ENCODE measurements at places on chromosomes 12 and 14.

- DNase-seq: no peak
Measured at GRCh38 chr12:106141452-106141851, 2.7 kb upstream of the NUAK1 start.

- peak; percentile 81 for DNase-seq
Measured at GRCh38 chr14:34699873-34700621, 14.3 kb downstream of the CFL2 start.

DNA sequence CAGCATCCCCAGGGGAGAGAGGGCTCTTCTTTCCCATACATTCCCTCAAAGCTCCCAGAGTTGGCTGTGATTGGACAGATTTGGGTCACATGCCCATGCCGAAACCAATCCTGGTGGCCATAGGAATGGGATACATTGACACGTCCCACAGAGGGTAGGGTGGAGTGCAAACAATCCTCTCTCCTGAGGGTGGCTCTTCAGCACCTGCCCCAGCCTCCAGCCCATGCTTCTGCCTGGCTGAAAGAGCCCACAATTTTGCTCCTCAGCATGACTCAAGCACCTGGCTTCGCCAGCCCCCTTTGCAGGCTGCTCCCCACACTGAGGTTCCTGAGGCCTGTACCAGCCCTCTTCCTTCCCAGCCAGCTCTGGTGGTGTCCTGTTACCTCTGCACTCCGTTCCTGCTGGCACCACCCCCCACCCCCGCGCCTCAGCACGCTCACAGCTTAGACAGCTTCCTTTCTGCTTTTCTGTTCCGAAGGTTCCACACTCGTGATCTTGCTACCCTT, 71.7 kb downstream of the CCDC92 start:
- no peak for DNase-seq

DNA sequence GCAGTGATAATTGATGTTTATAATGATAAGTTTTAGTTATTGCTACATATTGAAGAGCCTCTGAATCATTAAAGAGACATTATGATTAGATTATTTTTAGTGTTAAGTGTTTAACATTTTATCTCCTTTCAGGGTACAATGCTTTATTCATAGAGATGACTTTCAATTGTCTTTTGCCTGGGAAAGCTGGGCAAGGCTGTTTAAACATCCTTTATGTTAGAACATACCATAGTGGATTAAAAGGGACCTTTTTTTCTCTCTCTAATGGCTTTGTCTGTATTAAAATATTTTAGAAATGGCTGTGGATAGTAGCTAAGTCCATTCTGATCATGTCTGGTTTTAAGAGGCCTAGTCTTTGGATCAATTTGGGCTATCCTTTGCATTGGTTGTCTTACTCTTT, 427.5 kb upstream of the MIS18BP1 start:
- no peak for DNase-seq

DNA sequence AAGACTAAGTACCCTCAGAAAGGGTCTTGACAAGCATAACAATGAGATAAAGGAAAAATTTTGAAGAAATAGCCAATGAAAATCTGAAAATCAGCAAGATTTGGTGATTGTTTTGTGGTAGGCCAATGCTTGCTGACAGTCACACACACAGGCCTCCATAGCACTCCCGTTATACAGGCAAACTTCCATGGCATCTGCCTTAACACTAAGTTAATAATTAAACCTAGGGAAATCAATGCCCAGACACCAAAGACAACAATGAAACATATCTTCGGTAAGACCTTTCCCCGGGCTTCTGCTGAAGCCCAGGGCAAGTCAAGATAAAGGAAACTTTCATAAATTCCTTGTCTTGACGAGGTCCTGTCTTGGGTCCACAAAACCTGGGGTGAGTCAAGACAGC, 18.6 kb upstream of the RERGL start:
- DNase-seq: no peak

GRCh38 chr12:95202691-95203486, 14.4 kb downstream of the FGD6 start:
- no peak for DNase-seq

DNA sequence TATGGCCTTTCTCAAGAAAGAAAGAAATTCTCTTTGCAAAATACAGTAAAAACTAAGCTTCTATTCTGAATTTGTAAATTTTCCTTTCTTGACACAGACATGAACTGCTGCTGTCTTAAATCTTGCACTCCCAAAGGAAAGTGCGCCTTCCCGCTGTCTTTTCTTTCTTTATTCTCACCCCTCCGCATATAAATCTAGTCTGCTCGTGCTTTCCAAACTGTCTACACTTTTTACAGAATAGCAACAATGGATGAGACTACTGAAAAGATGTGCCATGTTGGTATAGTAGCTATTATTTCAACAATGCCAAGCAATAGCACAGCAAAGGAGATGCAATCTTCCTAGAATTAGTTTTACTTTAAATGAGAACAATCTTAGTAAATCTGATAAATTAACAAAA, 328.8 kb upstream of the PDE3A start:
- DNase-seq: no peak

GRCh38 chr12:112602150-112602549, 183.4 kb downstream of the PTPN11 start:
- DNase-seq: no peak

DNA sequence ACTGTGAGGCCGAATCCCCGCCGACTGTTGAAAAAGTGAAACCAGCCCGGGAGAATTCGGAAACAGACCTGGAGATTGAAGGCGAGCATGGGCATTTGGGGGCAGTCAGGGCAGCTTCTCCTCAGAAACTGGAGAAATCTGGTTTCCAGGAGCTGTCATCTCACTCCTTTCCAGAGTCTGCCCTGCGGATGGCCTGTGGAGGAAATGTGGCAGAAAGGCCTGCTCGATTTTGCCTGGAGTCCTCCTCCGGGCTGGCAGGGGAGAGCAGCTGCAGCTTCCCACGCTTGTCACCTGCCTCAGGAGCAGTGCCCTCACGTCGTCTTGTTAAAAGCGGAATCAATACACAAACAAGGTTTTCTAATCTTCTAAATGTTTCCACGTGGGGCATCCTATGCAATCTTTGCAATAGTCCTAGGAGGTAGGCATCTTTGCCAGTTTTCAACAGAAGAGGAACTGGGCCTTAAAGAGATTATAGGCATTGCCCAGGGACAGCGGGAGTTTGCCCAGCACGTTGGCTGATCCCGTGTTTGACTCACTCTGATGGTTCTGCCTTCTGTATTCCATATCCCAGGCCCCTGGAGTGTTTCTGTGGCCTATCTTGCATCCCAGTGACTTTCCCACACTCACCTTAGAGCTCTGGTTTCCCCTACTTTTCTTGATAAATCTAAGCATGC, 2.3 kb downstream of the LRRC74A start:
- no peak for DNase-seq

DNA sequence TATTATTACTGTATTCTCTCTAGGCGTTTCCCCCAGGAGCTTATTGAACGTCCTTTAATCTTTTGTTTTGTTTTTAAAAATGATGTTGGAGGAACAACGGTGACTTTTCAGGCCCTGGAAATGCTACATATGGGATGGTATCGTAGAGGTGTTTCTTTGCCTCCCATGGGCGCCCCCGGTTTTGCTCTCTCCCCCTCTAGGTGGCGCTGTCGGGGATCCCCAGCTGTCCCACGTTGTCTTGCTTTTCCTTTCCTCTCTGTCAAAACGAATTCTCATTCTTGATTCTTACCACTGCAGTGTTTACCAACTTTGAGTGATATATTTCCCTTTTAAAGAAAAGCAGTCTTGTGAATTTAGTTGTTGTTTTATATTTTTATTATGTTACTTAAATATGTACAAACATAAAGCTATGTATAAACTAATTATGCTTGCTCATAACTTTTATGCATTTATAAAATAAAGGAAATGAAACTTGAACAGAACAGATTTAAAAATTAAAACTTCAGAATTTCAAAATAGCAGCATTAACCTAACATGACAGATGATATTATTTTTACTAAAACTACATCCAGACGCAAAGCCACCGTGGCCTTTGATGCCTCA, 171.9 kb downstream of the RGS6 start:
- DNase-seq: no peak

GRCh38 chr14:24514209-24514608, 6.1 kb upstream of the CMA1 start:
- DNase-seq: no peak

DNA sequence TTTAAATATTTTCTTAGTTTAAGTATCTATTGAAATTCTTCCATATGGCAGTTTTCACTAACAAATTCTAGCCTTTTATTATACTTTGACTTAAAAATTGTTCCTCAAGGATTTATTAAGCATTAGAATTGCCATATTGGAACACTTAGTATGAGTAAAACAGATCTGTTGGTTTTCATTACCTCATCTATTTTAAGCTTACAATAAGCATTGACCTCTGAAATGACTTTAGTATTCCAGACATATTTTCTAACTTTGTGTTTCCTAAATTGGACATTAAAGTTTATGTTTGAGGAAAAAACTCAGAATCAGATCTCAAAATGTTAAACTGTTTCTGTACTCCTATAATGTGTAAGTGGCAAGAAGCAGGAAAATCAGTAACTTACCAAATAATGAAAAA, 48.4 kb downstream of the CSRP2 start:
- peak; percentile 8 for DNase-seq

DNA sequence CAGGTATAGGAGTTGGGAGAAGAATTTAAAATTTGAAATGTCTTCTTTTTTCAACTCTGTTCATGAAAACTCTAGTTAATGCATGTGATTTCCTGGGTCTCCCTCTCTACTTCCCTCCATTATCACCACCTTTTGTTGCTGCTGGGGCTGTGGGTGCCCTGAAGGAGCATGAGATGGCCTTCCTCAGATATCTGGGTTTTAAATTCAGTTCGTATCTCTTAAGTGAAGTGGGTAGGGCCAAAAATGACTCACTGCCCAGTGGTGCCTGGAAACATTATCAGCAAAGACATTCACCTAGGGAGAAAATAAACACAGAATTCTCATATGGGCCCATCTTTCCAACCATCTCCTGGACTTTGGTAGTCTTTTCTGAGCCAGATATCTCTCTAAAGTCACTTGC, 234.9 kb upstream of the PLEKHG7 start:
- DNase-seq: no peak

GRCh38 chr14:72064501-72064900, 132.3 kb downstream of the RGS6 start:
- DNase-seq: no peak

GRCh38 chr14:56212521-56212920, 94.3 kb downstream of the PELI2 start:
- no peak for DNase-seq

DNA sequence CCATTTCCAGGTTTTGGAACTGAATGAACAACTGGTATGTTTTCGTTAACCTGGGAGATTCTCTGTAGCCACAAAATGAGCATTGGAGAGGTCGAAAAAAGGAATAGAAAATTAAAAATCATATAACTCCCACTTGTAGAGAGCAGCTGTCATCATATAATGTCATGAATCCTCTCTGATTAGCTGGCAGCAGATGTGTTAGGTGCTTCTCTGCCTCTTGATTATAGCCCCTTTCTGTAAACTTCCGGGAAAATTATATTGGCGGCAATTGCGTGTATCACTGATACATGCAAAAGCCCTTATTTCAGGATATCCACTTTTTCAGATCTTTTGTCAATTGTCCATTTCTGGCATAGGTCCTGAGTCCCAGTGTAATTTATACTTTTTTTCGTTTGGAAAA, 31.7 kb downstream of the FGD4 start:
- no peak for DNase-seq

- no peak for DNase-seq
Measured at GRCh38 chr14:100856056-100856950, 30.4 kb downstream of the MEG3 start.

DNA sequence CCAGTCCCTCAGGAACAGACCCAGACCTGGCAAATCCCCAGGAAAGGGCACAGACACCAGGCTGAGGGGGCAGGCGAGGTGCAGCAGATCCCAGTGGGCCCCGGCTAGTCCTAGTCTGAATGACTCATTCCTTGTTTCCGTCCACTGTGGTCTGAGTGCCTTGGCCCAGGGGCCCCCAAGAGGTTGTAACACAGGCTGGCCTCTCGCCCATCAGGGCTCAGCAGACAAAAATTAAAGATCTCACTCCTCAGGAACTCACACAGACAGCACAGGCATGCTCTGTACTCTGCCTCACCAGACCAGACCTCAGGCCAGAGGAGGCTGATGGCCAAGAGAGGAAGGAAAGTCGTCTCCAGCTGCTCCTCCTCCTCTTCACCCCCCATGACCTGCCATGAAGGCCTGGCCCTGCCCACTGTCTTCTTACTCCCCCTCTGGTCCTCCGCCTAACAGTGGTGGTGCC, 7.7 kb upstream of the LTBP2 start:
- peak; percentile 97 for DNase-seq

GRCh38 chr12:49875115-49875720, 28.5 kb downstream of the FAIM2 start:
- no peak for DNase-seq

- DNase-seq: no peak
Measured at GRCh38 chr12:62021808-62022207, 238.4 kb upstream of the USP15 start.

- DNase-seq: no peak
Measured at GRCh38 chr12:129570796-129571400, 332.9 kb downstream of the TMEM132D start.

DNA sequence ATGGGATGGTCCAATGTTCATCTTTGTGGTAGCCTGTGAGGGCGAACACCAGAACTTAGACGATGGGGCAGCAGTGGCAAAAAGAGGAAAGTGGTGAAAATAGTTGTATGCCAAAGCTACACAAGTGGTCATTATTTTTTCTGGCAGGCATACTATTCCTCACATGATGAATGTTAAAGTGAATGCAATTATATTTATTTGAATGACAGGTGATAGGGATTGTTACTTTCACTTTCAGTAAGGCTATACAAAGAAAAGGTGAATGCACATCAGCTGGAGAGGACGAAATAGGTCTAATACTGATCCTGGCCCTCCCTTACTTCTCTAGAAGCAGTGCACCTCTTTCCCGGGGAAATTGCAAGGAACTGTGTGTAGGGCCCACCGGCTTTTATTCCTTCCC, 470.1 kb downstream of the TMTC2 start:
- no peak for DNase-seq
